ENCODE measurements at places on chromosomes 2 and 18.

GRCh38 chr2:104407641-104408040 is 446.3 kb upstream of the POU3F3 start:
- DNase-seq: no peak

- no peak for DNase-seq
Observed at GRCh38 chr2:65700720-65701119, 268.3 kb upstream of the SPRED2 start.

DNA sequence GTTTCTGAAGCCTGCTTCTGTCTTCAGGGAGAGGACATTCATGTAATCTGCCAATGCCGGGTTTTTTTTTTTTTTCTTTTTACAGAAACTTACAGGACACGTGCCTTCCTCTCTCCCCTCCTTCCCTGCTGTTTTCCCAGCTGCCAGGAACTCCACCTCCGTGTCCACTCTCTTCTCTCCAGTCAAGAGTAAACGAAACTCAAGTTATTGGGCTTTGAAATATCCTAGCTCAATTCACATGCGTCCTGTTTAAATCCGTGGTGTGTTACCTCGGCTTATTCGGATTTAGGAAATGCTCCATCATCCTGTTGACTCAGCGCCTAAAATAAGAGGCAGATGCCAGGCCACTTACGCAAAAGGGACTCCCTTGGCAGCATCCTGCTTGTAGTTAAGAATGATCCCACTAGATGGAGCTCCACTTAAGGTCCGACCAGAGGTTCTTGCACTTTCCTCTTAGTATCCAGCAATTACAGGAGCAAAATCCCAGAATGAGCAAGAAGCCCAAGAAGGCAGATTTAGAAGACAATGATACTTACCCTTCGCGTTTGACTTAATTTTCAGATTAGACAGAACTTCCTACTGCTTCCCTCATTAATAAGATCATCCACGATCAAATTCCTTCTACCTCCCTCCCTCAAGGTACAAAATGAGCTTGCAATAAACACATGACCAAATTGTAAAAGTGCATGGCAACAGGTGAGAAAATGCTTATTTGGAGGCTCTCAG is 97.2 kb upstream of the ZCCHC2 start:
- peak; percentile 77 for DNase-seq

DNA sequence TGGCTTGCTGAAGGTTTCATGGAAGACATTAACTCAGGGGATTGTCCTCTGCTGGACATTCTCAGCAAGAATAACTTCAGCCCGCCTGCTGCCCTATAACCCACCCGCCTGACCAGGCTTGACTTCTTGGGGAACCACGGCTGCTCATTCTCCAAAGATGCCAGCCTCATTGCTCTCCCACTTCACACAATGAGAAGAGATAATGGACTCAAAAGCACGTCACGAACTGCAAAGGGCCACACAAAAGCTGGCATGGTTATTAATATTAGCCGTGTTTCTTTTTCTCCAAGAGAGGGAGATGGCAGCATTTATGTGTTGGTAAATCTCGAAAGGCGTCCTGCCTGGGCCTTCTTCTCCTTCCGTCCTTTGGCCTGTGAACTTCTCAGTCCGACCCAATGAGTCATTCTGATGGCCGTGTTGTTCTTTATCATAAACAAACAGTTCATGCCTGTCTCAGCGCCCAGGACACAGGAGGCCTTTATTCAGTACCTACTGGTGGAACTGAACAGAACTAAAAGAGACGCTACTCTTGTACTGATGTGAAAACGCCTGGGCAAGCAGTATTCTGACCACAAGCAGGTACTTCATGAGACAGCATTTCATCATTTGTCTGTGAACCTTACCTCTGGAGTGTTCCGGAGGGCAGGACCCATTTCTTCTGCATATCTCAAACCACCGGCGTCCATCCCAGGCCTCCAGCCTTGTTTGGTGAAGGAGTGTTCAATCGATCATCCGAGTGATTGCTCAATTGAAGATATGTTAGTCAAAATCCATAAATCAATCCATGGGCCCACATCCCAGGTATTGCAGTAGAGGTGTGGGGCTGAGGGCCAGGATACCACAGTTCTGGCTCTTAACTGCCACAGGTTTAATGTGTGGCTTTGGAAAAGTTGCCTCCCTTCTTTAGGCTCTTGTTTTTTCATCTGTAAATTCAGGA is 25.1 kb upstream of the KLHL29 start:
- DNase-seq: no peak

- peak; percentile 67 for DNase-seq
Observed at GRCh38 chr2:208406474-208407451, at the start of gene PTH2R. Gene PTH2R, plus strand, starts transcription at chr2:208406792. Its CDS starts 252 bp downstream, at chr2:208407044.

GRCh38 chr2:64730551-64731262 is 77.0 kb upstream of the SERTAD2 start:
- no peak for DNase-seq

DNA sequence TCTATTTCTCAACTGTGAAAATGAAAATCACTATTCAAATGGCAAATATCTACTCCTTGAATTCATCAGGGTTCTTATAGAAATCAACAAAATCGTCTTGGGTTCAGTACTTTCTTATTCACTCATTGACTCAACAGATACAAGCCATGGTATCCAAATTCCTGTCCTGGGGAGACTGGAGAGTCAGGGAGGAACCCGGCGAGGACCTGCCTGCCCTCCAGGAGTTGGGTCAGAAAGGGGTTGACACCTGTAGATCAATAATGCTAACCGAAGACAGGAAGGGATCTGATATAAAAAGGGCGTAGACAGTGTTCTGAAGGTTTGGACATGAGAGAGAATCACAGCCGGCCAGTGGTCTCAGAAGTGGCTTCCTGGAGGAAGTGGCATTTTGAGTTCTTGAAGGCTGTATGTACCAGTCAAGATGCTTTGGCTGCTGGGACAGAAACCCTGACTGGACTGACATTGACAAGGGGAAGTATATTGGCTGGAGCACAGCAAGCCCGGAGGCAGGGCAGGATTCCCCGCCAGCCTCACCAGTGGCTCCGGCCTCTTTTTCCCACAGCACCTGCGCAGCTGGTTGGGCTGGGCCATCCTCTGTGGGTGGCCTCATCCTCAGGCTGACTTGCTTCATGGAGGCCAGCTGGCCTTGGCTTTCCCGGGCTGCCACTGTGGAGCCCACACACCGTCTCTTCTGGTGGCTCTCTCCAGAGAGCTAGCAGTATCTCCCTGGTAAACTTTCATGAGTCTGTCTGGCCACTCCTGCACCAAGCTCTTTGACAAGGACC is 3.0 kb downstream of the LRRFIP1 start:
- no peak for DNase-seq

- DNase-seq: peak; percentile 84
Observed at GRCh38 chr2:127695491-127696472, 5.5 kb upstream of the SFT2D3 start.

DNA sequence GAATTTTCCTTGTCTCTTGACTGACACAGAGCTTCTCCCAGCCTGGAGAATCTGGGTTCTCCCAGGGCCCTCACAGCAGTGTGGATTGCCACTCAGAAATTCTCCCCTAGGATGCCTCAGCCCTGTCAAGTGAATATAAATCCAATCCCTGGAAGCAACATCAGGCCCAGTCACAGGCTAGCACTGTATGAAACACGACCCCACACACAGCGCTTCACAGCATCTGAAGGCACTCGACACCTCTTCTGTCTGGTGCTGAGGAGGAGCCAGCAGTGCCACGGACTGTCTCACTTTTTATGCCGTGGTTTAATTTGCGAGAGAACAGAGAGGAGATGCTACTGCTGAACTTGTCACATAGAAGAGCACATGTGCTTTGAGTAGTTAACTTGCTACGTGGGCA is 164.5 kb downstream of the NAPG start:
- DNase-seq: no peak

DNA sequence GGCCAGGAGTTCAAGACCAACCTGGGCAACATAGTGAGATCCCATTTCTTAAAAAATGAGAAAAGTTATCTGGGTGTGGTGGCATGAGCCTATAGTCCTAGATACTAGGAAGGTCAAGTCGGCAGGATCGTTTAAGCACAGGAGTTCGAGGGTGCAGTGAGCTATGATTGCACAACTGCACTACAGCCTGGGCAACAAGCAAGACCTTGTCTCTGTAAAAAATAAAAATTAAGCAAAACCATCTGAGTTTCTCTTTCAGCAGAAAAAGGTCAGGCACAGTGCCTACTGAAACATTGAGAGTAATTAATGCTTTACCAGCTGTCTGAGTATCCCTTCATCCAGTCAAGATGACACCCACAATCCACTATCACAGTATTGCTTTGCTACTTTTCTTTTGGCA is 258.3 kb downstream of the MBD5 start:
- no peak for DNase-seq

- no peak for DNase-seq
Observed at GRCh38 chr2:142915502-142915901, 38.0 kb downstream of the KYNU start.

DNA sequence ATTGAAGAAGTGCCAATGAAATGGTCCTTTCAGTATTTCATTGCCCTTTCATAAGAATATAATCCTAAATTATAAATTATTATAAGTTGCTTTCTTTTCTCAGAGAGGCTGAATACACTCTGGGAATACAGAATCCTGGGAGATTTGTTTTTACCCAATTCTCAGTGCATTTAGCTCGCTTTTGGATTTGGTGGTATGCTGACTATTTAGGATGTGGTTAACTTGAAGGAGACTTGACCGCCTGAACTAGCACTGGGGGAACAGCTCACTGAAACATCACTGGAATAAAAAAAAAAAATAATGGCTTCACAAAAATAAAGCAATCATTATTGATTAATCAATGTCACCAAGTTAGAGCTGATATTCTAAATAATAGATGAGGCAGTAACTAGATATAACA is 10.2 kb downstream of the TNFAIP6 start:
- DNase-seq: no peak

- DNase-seq: no peak
Observed at GRCh38 chr2:74418312-74418711, 3.1 kb downstream of the C2orf81 start.

DNA sequence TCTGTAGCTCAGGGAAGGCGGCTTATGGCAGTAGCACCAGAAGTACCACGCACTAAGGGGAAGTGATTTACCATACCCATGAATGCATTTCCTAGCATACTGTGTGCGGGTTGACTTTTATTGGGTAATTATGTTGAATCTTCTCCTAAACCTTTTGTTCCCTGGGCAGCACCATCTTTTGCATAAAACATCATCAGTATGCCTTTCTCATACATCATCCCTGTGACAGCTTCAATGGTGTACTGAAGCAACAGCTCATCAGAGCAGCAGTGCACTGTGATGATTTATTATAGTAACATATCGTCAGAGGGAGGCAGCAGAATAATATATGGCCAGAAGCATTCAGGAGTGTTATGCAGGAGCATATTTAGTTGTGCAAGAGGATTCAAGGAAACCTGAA is 204.9 kb downstream of the CDH7 start:
- DNase-seq: no peak

DNA sequence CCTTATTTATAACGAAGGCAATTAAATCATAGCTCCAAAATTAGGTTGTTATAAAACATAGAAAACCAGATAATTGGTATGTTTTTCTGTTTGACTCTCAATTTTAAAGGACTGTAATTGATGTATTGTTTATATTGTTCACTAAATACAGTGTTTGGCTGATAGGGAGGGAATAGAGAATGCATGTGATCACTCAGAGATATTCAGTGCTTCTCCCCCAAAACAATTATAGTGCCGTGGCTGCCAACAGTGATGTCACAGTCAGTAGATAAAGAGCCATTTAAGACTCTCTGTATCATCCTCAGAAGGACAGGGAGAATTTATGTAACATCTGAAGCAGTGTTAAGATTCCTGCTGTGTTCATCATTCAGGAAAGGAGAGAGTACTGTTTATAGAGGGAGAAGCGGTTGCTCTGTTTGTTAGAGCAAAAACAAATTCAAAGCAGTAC is 69.6 kb downstream of the PHLPP1 start:
- DNase-seq: no peak

GRCh38 chr18:32714571-32715148 is 58.2 kb downstream of the KLHL14 start:
- DNase-seq: peak; percentile 76

- DNase-seq: no peak
Observed at GRCh38 chr18:22411446-22411845, 6.3 kb downstream of the CTAGE1 start.

GRCh38 chr18:69686861-69687260 is 260.8 kb downstream of the CD226 start:
- DNase-seq: no peak

DNA sequence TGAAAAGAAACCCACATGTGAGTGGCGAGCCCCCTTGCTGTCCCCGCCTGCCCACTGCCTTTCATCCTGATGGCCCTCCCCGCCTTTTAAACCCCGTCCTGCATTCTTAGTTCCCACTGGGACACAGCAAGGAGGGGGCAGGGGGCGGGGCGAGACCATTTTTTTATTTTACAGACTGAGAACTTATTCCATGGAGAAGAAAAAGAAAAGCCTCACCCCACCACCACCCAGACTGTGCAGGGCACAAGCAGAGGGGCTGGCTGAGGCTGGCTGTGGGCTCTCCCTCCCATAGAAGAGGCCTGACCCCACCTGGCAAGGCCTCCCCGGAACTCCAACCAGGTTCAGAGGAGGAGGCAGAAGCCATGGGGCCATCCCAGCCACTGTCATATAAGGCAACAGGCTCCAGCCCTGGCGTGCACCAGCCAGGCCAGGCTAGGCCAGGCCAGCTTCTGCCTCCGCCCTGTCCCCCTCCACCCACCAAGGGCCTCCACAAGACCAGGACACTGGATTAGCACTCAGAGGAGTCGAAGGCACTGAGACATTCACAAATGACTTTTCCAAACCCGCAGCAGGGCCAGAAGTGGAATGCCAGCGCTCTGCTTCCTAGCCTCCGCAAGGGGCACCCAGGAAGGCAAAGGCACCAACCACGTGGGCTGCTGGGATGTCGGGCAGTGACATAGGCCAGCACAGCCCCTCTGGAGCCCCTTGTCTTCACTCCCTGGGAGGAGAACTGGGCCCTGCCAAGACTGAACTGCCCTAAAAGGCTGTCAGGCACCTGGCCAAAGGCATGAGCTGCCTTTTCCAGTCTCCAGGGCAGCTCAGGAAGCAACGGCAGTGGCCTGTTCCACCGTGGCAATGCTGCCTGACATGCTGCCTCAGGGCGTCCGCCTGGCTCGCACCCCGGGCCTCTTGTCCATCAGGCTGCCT is 37.5 kb upstream of the SEMA4C start:
- peak; percentile 88 for DNase-seq

DNA sequence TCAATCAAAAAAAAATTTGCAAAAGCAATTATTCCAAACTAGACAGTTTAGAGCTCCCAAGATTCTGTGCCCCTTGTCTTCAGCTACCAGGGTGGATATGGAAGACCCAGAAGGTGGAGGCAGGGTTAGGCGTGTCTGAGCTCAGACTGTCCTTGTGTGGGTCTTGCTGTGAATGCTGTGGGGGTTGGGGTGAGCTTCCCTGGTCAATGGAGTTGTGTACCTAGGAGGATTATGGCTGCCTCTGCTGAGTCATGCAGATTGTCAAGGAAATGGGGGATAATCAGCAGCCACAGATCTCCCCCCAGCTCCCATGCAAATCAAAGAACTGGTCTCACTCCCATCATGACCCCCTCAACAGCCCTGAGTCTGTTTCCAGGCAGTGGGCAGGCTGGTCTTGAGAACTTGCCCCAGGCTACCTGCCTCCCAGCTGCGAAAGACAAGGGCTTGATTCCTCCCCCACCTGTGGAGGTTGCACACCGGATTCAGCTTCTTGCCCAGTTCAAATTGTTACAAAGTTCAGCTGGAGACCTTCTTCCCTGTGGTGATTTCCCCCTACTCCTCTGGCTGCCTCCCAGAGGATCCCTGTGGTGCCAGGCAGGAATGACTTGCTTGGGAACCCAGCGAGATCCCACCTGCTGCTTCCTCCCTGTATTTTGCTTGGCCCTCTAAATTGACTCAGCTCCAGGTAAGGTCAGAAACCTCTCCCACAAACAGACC is 77.0 kb downstream of the RAD51AP2 start:
- no peak for DNase-seq

GRCh38 chr2:151063271-151063670 is 198.4 kb downstream of the RBM43 start:
- DNase-seq: no peak

- DNase-seq: no peak
Observed at GRCh38 chr2:189074506-189074905, 100.3 kb downstream of the COL3A1 start.
